ENCODE measurements at places on chromosomes 6 and 20. TPM values are rescaled to one million over a fixed set of nuclear protein-coding genes. Genes with fewer than 3 reads are reported as not detected.

DNA sequence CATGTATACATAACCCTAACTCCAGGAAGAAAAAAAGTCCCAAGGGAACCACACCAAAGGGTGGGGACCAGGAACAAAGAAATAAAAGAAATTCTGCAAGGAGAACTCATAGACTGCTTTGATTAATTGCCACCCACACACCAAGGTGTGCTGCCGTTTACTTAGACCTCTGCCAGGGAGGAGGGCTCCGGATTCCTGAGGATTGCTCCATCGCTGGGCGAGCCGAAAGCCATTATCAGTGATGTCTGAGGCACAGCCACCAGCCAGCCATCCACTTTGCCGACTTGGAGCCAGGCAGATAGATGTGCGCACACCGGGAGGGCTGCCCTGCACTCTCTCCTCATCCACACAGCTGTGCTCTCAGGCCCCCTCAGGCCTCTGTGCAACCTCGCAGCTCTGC, 272.7 kb upstream of the FOXQ1 start:
- DNase-seq: no peak
- no peak overlapping the region for H3K27ac ChIP-seq
- H3K4me1 ChIP-seq: no peaks in the 10 kb centered on the region
- no peaks in the 10 kb centered on the region for H3K36me3 ChIP-seq

DNA sequence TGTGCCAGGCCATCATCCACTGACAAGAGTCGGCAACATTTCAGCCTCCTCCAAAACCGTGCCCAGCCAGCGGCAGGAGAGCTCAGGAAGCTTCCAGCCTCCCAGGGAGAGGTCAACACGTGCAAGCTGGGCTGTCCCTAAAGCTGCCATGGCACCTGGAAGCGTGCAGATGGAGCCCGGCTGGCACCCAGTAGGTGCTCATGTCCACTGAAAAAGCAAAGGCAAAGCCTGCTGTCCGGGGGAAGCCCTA, 14.4 kb upstream of the TLDC2 start:
- H3K4me1 ChIP-seq: peaks cover 23% of the 10 kb centered on the region
- H3K36me3 ChIP-seq: no peaks in the 10 kb centered on the region
- DNase-seq: no peak
- H3K4me3 ChIP-seq: peak overlapping the region; percentile 36
- H3K27me3 ChIP-seq: peaks cover 45% of the 10 kb centered on the region

Gene COX4I2
- not detected for total RNA-seq

Gene PBOV1
- total RNA-seq: not detected

- no peaks in the 10 kb centered on the region for H3K27me3 ChIP-seq
- no peaks in the 10 kb centered on the region for H3K4me1 ChIP-seq
- no peaks in the 10 kb centered on the region for H3K36me3 ChIP-seq
- H3K27ac ChIP-seq: no peak overlapping the region
- no peak overlapping the region for H3K4me3 ChIP-seq
These were observed 696.7 kb downstream of the PTPRT start for GRCh38 chr20:42493001-42493400.

Gene MGME1
- total RNA-seq: 53.9 TPM

DNA sequence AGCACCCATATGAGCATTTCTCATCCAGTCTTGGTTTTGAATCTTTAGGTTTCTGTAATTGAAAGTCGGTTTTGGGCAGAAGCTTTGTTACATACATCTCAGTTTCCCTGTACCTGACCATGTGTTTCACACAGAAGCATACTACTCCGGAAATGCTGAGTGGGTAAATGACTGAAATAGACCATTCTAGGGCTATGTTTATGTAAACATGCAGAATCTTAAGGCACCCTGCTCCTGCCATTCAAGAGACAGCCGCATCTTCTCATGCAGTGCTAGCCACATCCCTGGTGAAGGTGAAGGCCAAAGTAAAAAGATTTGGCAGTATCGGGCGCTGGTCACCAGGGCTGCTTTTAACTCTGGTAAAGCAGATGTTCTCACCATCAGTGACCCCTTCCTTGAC, 171.3 kb downstream of the ISM1 start:
- no peak overlapping the region for H3K4me3 ChIP-seq
- peaks cover 8% of the 10 kb centered on the region for H3K36me3 ChIP-seq
- no peak overlapping the region for H3K27ac ChIP-seq
- no peaks in the 10 kb centered on the region for H3K4me1 ChIP-seq

GRCh38 chr6:11374036-11375010, 141.9 kb upstream of the NEDD9 start:
- peaks cover 53% of the 10 kb centered on the region for H3K4me1 ChIP-seq
- no peak for DNase-seq
- no peaks in the 10 kb centered on the region for H3K27me3 ChIP-seq
- H3K4me3 ChIP-seq: no peak overlapping the region

DNA sequence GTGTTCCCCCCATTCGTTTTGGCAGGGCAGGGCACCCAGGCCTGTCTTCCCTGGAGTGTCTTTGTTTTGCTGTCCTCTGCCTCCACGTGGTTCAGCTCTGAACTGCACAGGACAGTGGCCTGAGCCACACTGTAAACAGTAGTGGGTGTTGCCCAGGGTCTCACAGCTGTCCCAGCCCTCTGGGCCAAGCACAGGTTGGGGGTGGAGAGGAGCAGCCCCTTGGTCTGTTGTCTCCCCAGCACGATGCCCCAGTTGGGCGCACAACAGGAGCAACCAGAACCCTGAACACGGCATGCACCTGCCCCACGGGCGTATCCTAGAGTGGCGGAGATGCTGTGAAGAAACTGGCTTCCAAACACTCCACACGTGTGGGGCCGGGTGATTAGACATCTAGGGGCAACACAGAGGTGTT, 14.4 kb downstream of the CCDC167 start:
- H3K27me3 ChIP-seq: no peaks in the 10 kb centered on the region
- H3K4me1 ChIP-seq: peaks cover 33% of the 10 kb centered on the region
- DNase-seq: no peak
- H3K36me3 ChIP-seq: peaks cover 44% of the 10 kb centered on the region
- no peak overlapping the region for H3K27ac ChIP-seq

Gene FAXC
- 0.23 TPM for total RNA-seq

DNA sequence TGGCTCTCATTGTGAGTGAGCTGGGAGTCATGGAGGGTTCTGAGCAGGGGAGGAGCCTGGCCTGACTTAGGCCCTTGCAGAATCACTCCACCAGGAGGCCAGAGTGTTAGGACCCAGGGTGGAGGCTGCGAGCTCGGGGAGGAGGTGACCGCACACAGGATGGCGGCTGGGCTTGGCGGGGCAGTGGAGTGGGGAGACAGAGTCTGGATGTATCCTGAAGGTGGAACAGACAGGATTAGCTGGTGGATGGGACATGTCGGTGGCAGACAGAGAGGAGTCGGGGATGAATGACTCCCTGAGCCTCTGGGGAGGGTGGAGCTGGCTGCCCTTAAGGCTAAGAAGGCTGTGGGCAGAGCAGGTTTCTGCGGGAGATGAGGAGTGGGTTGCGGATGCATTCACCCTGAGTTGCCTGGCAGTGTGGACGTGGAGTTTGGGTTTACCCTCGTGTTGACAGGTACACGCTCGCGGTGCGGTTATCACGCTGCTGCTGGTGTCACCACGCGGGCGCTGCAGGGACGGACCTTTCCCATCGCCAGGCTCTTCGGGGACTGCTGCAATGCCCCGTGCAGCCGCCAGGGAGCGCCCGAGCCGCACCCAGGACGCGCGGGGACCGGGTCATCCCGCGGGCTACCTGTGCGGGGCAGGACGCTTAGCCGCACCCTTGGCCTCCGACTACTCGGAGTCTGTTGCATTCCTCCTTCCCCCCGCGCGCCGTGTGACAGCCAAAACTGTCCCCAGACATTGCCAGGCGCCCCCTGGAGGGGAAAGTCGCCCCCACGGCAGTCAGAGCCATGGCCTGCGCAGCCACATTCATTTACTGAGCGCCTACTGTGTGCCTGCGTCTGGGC, 43.0 kb upstream of the PTGIS start:
- H3K27ac ChIP-seq: no peak overlapping the region
- DNase-seq: peak; percentile 83
- peak overlapping the region; percentile 13 for H3K4me3 ChIP-seq
- H3K36me3 ChIP-seq: peaks cover 8% of the 10 kb centered on the region

DNA sequence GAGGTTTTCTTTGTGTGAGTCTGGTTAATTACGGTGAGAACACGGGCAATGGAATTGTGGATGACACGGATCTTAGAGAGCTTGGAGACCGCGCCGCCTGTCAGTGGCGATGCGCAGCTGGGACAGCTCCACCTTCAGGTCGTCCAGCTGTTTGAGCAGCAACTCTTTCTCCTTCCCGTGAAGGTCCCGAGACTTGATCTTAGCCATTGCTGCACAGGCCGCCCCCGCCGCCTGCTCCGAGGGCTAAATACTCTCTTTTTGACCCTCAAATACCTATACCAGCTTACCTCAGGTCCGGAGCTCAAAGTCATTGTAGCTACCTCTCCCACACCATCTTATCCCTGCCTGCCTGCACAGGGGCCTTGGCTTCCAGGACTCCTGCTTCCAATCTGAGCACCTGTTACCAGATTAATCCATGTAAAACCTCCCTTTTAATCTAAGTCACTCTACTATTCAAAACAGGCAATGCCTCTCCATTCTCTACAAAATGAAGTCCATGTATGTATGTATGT, 100.2 kb downstream of the PREP start:
- H3K4me3 ChIP-seq: no peak overlapping the region
- no peaks in the 10 kb centered on the region for H3K27me3 ChIP-seq
- H3K27ac ChIP-seq: no peak overlapping the region
- no peaks in the 10 kb centered on the region for H3K4me1 ChIP-seq

DNA sequence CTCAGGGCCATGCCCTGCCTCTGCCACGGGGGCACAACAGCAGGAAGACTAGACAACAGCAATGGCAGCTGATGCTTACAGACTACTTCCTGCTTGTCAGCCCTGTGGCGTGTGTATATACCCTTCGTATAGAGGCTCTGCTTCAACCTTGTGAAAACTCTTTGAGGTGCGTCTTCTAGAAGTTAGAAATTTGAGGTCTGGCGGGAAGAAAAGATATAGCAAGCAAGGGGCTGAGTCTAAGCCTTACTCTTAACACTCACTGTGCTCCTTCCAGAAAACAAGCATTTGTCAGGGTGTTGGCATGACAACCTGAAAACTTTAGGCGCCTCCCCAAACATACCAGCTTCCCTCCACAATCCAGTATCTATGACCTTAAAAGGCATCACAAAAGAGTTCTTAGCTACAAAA, 33.3 kb downstream of the JPH2 start:
- peaks cover 5% of the 10 kb centered on the region for H3K4me1 ChIP-seq
- H3K27ac ChIP-seq: no peak overlapping the region
- H3K4me3 ChIP-seq: no peak overlapping the region
- peaks cover 6% of the 10 kb centered on the region for H3K27me3 ChIP-seq

Gene C6orf163
- 0.86 TPM for total RNA-seq

Gene TXLNB
- 0.60 TPM for total RNA-seq

DNA sequence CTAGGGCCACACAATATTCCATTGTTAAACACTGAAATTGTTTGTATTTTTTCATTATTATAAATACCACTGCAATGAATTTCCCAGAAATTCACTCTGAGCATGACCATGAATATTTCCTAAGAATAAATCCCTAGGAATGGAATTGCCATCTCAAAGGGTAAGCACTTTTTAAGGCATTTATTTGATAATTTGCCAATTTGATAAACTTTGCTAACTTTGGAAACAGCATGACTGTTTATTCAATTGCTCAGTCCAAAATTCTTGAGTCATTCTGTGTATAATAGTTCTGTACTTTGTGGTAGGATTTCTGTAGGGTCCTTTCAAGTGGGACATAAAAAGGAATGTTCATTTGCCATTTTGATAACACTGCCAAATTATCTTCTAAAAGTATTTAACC, 44.2 kb upstream of the TOX2 start:
- peaks cover 5% of the 10 kb centered on the region for H3K36me3 ChIP-seq
- H3K27ac ChIP-seq: no peak overlapping the region
- no peak for DNase-seq
- no peak overlapping the region for H3K4me3 ChIP-seq
- no peaks in the 10 kb centered on the region for H3K4me1 ChIP-seq

GRCh38 chr20:431012-431904, 23.2 kb downstream of the RBCK1 start:
- peak overlapping the region; percentile 47 for H3K27ac ChIP-seq
- H3K4me1 ChIP-seq: peaks cover 52% of the 10 kb centered on the region
- H3K36me3 ChIP-seq: peaks cover 69% of the 10 kb centered on the region
- no peak overlapping the region for H3K4me3 ChIP-seq
- no peaks in the 10 kb centered on the region for H3K27me3 ChIP-seq

DNA sequence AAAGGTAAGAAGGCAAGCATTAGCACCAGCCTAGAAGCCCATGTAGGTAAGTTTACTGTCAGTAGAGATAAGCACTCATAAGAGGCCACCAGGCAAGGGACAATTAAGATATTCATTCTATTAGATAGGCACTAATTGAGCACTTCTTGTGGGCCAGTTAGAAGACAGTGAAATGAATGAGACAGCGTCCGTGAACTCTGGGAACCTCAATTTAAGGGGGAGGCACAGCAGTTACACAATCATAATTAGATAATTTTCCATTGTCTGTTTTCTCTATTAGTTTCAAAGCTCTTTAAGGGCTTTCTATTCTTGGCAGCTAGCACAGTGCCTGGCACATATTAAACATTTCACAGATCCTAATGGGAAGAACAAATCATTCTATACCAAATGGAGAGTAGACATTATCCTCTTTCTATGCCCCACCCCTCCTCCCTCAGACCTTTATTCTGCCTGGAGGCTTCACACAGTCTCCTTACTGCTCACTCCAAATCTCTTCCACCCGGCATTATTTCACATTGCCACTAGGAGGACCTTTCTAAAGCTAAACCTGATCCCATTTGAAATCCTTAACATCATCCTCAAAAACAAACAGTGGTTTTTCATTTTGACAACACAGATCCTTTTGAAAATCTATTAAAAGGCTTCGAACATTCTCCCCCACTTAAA, 529.6 kb downstream of the ADGRB3 start:
- no peaks in the 10 kb centered on the region for H3K27me3 ChIP-seq
- H3K36me3 ChIP-seq: no peaks in the 10 kb centered on the region
- no peaks in the 10 kb centered on the region for H3K4me1 ChIP-seq
- H3K27ac ChIP-seq: no peak overlapping the region
- no peak overlapping the region for H3K4me3 ChIP-seq

- no peaks in the 10 kb centered on the region for H3K4me1 ChIP-seq
- H3K36me3 ChIP-seq: peaks cover 8% of the 10 kb centered on the region
- H3K4me3 ChIP-seq: no peak overlapping the region
- DNase-seq: peak; percentile 28
- no peak overlapping the region for H3K27ac ChIP-seq
These were observed 15.5 kb upstream of the CLDN20 start for GRCh38 chr6:155248008-155249001.

DNA sequence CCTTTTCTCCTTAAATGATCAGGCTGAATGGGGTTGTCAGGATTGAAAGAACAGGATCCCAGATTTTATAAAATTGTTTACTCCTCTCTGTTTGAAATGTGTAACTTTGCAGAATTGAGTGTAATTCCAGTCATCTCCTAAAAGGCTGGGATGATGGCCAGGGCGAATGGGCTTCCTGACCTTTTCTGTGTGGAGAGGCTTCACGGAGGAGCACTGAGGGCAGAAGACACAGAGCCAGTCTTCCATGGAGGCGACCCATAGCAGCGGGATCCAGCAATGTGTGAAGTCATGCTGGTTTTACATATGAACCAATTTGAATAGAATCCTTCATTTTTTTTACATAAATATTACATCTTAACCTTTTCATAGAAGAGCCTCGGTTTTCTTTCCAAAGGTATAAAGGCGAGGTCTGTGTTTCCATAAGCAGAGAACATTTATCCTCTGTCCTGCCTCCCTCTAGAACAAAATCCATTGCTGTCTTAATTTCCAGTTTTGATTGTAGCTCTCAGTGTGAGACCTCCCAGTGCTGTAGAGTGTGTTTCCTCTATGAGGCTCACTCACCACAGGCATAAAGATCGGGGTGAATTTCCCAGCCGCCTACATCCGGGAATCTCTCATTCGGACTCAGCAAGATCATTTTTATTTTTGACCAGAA, 369.7 kb upstream of the FLRT3 start:
- H3K27me3 ChIP-seq: no peaks in the 10 kb centered on the region
- no peak overlapping the region for H3K4me3 ChIP-seq
- H3K36me3 ChIP-seq: no peaks in the 10 kb centered on the region

All from activated CD4-positive, alpha-beta memory T cell treated with anti-CD3 and anti-CD28 coated beads, Interleukin-2, amount 10 ng/mL, durations not matched to agents 7 days and 5 days (primary cell).